Frontal cortex (tissue), 4 donors: ENCODE measurements at places on chromosomes 3 and 15.

DNA sequence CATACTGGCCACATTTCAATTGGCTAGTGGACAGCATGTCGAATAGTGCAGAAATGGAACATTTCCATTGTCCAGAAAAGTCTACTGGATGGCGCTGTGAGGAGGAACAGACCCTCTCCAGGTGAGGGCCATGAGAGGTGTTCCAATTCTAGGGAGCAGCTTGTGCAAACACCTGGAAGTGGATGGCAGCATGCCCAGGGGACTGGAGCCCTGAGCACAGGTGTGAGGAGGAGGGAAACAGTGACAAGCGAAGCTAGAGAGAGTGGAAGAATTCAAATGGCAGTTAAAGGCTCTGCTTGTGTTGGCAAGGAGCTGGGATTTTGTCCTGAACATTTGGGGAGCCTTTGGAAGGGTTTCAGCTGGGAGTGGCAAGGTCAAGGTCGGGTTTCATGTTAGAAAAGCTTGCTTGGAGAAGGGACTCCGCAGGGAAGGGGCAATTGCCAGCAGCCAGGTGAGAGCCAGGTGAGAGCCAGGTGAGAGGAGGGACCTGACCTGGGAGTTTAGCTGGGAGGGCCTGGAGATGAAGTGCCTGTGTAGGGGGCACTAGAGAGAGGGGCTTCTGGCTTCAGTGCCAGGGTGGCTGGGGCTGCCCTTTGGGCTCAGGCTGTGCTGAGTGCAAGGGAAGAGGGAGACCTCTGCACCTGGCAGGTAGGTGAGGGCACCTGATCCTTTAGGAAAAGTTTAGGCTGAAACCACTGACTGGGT lies 93.8 kb downstream of the LINGO1 start:
- no peak for DNase-seq

GRCh38 chr3:43735618-43736017 lies 44.9 kb downstream of the ABHD5 start:
- DNase-seq, result no peak

- no peak for DNase-seq
Observed at GRCh38 chr3:140470211-140470610, 207.7 kb upstream of the TRIM42 start.

DNA sequence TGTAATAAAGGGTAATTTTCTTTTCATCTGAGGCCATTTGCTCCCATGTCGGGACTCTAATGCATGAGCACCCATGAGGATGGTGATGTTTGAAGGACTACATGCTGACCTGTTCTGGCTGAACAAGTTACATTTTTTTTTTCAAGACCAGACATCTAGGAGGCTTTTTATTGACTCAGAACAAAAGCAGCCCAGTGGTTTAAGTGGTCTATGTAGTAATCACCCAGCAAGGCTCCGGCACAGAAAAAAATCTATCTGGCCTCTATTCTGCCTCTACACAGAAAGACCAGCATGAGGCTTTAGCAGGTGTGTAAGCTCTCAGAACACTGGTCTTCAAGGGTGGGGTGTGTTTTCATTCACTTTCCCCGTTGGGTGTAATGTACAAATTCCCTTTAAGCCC lies 95.1 kb upstream of the ZBED2 start:
- DNase-seq, result no peak

- DNase-seq, result no peak
Observed at GRCh38 chr15:67531379-67531914, 10.5 kb downstream of the C15orf61 start.

DNA sequence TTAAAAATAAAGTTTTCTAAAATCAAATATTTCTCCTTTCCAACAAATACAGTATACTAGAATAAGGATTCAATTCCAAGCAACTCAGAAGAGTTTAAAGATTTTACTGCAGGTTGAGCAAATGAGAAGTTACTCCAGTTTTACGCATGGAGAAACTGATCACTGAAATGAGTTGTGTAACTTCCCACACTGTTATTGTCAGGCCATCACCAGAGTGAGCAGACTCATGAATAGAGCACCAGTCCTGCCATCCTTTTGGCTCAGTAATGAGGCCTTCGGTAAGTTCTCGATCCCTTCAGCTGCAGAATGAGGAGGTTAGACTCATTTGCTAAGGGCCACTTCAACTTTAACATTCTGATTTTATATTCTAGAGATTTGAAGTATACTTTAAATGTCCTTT lies 48.1 kb downstream of the OSBPL10 start:
- DNase-seq, result no peak

DNA sequence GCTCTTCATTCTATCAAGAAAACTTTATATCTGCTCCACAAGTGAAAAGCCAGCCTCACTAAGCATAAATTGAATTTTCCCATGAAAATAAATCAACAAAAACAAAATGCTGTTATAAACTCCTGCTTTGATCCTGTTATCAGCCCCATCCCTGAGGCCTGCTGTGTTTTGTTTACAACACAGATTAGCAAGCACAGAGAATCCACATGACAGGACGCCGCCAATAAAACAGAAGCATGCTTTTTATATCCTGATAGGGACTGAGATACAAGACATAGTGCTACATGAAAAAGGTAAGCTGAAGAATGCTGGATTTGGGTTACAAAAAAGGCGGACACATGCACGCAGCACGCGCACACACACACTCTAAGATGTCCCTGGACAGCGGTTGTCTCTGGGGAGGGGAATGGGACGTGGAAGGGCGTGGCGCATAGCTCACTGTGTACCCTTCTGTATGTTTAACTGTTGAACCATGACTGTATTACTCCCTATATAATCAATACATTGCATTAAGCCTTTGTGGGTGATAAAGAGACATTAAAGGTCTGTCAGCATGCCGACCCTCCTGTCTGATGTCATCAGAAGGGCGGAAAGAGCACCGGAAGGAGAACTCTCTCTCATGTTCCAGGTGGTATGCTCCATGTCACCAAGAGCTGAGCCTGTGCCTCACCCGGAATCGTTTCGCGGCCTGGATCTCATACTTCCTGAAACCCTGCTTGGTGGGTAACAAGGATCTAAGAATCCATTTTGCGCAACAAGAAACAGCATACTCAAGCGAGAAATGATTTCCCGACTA lies 93.9 kb downstream of the IQSEC1 start:
- no peak for DNase-seq

GRCh38 chr3:7977245-7978086 lies 524.2 kb upstream of the LMCD1 start:
- DNase-seq, result no peak

GRCh38 chr3:129077222-129077621 lies 16.6 kb downstream of the GP9 start:
- no peak for DNase-seq

- no peak for DNase-seq
Observed at GRCh38 chr15:42919799-42920518, 619 bp downstream of the TTBK2 start.

- no peak for DNase-seq
Observed at GRCh38 chr3:112751061-112751460, 95.6 kb downstream of the CD200R1L start.

DNA sequence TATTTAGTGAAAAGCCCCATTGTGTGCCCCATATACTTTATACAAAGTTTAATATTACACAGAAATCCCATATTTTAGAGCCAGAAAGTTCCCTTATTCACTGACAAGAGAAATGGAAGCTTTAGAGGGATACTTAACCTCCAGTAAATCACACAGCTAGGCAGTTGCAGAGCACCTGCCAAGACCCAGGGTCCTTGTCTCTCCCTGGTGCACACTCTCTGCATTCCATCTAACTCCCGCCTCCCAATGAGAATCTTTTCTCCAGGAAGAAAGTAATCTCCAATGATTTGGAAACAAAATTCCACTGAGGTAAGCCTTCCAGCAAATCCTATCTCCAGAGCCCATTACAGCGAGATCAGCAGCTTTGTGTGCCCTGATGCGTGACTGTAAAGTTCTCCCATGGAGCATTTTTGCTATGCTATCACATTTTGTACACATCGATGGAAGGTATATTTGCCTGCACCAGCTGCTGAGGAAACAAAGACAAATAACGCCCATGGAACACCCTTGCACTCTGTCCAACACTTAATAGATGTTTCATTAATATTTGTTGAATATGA lies 41.4 kb downstream of the ULK4 start:
- no peak for DNase-seq

DNA sequence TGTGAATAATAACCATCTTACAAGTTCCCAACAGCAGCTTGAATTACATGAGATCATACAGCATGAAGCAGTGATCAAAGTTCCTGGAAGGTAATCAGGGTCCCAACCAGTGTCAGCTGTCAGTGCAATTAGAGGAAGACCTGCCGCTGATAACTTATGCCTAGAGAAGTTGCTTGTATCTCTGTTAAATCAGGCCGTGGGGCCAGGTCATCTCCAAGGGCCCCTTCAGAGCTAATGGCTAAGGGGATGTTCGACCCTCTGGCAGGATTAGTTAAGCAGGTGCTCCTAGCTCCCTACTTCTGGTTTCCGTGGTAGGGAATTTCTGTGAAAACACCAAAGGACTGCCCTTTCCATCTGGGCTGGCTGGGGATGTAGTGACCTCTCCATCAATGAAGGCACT lies 251.0 kb downstream of the FAM43A start:
- no peak for DNase-seq

GRCh38 chr15:88571852-88572259 lies 25.4 kb upstream of the DET1 start:
- DNase-seq, result no peak

DNA sequence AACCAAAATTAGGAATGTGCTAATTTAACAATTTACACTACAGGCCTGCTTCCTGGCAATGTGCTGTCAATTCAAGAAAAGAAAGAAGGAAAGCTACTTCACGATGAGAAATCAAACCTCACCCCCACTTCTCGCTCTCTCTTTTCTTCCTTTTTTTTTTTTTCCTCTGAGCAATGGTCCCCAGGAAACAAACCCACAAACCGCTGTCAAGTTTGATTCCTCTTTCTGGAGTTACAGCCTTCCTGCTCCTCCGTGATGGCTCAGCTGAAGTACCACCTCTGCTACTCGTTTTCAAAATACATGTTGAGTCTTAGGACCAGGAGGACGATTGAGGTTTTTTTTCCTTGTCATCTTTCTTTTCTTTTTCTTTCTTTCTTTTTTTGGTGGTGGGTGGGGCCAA lies 3.4 kb upstream of the TRIM71 start:
- DNase-seq, result no peak

- DNase-seq, result no peak
Observed at GRCh38 chr3:27357665-27358258, 11.4 kb downstream of the NEK10 start.

DNA sequence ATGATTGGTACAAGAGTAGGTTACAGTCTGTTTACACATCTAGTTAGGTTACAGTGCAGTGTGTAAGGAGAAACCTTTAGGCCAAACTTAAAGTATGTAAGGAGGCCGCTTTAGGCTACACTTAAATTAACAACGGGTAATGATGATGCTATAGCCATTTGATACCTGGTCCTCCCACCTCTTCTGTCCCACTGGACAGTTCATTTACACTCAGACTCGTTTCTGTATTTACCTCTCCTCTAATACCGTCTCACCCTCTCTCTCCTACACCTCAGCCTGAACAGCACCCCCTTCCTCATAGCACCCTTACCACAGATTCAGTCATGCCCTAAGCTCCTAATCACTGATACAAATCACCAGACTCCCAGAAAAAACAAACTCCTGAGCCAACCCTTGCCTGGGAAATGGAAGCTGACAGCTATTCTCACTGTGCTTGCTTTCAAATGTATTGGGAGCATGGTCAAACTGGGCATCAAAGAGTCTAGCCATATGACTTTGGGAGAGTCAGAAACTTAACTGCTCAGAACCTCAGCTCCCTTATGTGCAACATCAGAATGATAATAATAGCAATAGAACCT lies 241.3 kb upstream of the SETMAR start:
- DNase-seq, result no peak

- DNase-seq, result no peak
Observed at GRCh38 chr3:172692751-172693338, 18.0 kb downstream of the NCEH1 start.

GRCh38 chr3:169534439-169534838 lies 129.1 kb downstream of the MECOM start:
- no peak for DNase-seq

GRCh38 chr3:94331831-94332230 lies 269.0 kb downstream of the NSUN3 start:
- DNase-seq, result no peak

GRCh38 chr3:33885496-33885895 lies 87.1 kb downstream of the PDCD6IP start:
- no peak for DNase-seq

DNA sequence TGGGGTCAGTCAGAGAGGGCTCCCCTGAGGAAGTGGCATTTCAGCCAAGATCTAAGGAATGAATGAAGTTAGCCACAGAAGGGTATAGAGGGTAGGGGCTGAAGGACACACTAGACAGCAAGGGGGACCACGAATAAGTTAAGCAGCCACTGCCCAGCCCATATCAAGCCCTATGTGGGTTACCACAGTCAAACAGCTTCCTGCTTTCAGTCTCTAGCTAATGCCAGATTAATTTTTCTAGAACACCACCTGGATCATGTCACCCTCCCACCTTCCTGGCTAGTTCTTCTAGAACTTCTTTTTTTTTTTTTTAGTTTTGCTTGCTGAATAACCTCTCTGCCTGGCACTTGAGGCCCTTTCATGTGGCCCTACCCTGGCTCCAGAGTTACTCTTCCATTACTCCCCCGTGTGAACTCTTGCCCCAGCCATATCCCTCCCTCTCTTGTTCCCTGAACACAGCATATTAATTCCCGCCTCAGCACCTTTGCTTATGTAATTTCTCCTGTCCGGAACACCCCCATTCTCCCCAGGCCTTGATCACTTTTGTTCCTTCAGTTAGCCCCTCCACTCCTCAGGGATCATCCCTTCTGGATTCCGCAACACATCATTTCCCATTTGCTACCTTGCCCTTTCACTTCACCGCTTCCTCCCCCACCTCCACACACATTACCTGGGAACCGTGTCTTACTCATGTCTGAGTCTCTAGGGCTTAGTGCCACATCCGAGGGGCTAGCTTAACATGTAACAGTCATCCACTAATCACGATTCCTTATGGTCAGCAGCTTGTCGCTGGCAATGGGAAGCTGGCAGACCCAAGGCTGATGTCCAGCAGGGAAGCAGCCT lies 20.6 kb upstream of the BNC1 start:
- DNase-seq, result no peak

- no peak for DNase-seq
Observed at GRCh38 chr3:74003734-74004133, 379.0 kb upstream of the PDZRN3 start.

- DNase-seq, result no peak
Observed at GRCh38 chr3:110767838-110768237, 303.8 kb upstream of the NECTIN3 start.

- no peak for DNase-seq
Observed at GRCh38 chr3:100113723-100114412, 433 bp downstream of the FILIP1L start.

DNA sequence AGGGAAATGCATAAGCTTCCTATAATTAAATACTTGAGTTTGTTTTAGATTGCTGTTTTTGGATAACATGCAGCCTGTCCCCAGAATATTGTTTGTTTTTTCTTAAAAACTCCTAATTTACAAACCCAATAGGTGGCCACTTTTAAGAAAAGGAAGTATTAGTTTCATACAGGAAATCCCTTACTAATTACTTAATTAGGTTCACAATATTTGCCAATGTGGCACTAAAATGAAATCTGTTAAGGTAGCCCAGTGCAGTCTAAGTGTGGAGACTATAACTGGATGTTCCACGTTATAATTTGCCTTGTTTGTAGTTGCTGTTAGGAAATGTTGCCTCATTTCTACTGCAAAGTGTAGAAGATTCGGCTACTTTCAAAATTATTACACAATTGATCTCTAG lies 195.8 kb downstream of the BBX start:
- no peak for DNase-seq

- no peak for DNase-seq
Observed at GRCh38 chr3:169094204-169094603, 569.3 kb downstream of the MECOM start.
